ENCODE measurements at places on chromosomes 11 and 22. TPM values are rescaled to one million over a fixed set of nuclear protein-coding genes. Genes with fewer than 3 reads are reported as not detected.

Gene F2
- total RNA-seq = 0.64 TPM

Gene RAG1
- 0.44 TPM for total RNA-seq

Gene PLAAT3
- total RNA-seq = 32.6 TPM

Gene ACTN3
- total RNA-seq = 0.13 TPM

Gene SPA17
- 10.1 TPM for total RNA-seq

Gene HEPHL1
- not detected for total RNA-seq

Gene BAD
- total RNA-seq = 77.7 TPM

Gene HYOU1
- 268 TPM for total RNA-seq

Gene FERMT3
- total RNA-seq = 2.9 TPM

Data from Panc1 (cell line).